Amygdala (tissue), 56 donors: ENCODE measurements at places on chromosomes 6 and 20.

- no peak for DNase-seq
These were observed 25.7 kb upstream of the TCFL5 start for GRCh38 chr20:62887152-62887859.

- DNase-seq: no peak
These were observed 162.4 kb downstream of the ID4 start for GRCh38 chr6:19999319-20000191.

DNA sequence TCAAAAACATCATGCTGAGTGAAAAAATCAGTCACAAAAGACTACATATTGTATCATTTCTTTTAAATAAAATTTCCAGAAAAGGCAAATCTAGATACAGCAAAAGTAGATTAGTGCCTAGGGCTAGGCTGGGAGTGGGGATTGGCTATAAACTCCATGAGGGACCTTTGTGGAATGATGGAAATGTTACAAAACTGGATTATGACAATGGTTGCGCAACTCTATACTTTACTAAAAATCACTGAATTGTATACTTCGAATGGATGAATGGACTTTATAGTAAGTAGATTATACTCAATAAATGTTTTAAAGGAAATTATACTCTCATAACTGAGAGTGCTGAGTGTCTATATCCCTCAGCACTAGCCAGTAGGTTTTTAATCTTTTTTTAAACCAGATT, 4.3 kb downstream of the HMGN3 start:
- no peak for DNase-seq

DNA sequence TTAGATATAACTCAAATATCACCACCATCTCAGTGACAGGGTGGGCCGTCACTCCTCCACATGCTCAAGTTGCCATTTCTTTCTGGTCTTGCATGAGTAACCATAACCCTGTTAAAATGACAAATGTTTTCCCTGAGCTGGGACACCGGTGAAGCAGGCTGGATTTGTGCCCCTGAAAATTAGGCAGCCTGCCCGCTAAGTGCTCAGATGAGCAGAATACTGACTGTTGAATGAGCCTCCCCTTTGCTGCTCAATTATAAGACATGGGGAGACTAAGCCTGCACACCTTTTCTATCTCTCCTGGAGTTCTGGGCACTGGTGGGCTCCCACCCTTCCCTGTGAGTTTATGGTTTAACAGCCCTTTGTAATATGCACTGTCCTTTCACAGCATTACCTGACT, 161.8 kb downstream of the SLC24A3 start:
- no peak for DNase-seq

GRCh38 chr20:31870726-31871617, 538 bp downstream of the TTLL9 start:
- DNase-seq: no peak

DNA sequence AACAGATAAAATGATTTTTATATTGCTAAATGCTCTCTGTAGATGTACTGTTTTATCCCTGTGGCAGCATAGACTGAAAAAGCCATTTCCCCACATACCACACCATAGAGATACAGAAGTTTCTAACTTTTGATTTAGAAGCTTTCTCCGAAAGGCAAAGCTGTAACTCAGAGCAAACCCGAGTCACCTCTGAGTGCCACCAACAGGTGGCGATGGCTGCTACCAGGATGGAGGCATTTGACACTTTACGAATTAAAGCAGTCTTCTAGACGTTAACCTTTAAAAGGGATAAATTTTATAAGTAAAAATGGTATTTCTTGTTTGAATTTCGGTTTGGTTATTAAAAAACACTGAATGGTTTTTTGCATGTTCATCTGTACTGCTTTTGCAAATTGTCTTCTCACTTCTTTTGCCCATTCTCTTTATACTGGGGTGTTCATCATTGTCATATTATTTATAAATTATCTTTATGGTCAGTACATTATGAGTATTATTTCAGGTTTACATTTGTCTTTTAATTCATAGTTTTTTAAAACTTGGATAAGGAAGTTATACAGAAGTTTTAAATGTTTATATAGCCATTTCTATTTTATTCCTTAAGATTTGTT, 201.0 kb upstream of the CEP162 start:
- no peak for DNase-seq

GRCh38 chr6:41798901-41799558, 11.5 kb downstream of the TOMM6 start:
- no peak for DNase-seq

- DNase-seq: no peak
These were observed 614 bp upstream of the TMEM242 start for GRCh38 chr6:157323966-157324300.

DNA sequence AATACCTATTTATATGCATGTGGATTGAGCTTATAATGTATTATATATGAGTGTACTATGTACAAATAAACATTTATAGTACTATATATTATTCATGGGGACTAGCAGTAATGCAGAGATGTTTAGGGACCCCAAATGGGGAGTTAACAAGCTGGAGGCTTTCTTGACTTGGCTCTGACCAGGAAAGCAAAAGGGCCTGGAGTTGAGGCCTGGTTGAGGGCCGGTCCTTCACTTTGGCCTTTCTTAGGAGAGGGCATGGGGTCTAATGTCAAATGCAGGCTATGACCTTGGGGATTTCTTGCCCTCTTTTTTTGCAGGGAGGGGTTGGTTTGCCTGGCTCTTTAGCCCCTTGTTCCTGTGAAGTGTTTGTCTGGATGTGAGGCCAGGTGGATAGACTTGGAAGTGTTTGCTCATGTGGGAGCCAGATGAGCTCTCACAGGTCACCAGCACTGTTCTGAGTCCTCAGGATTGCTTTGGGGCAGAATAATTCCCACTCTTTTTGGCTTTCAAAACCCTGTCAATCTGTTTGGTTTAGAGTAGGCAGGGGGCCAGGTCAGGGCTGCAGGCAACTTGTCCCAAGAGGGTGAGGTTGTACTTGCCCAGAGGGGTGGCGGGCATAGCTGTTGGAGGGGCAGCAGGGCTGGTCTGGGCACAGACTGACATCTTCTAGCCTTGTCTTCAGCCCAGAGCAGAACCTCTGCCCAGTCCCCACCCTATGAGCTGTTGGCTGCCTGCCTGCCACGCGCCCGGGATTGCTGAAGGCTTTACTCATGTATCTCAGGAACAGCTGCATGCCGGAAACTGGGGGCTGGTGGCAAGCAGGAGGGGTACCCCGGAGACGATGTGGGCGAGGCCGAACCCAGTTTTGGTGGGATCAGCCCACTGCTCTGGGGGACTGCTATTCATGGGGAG, 14.6 kb downstream of the TJAP1 start:
- peak; percentile 78 for DNase-seq

- DNase-seq: peak; percentile 66
These were observed at the start of gene LRP11 for GRCh38 chr6:149863698-149864577. Gene LRP11 (minus strand): TSS chr6:149864359. CDS start chr6:149864020, 339 bp downstream.

- DNase-seq: no peak
These were observed 92.1 kb upstream of the NEDD9 start for GRCh38 chr6:11324453-11325015.

GRCh38 chr20:49850463-49851230, 38.0 kb downstream of the SLC9A8 start:
- DNase-seq: no peak

DNA sequence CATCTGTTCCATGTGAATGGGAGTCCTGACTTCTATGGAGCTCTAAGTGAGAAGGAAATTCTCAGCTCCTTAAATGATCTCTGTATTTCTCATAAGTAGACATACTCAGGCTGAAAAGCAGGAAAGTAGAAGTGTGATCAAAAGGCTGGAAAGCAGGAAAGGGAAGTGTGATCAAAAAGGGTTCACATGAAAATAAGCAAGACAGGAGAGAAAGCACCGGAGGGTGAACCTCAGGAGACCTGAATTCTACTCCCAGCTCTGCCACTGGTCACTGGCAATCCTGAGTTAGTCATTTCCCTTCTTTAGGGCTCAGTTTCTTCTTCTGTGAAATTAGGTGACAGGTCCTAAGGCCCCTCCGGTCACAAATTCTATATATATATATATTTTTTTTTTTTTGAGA, 55.5 kb upstream of the TRERF1 start:
- no peak for DNase-seq

DNA sequence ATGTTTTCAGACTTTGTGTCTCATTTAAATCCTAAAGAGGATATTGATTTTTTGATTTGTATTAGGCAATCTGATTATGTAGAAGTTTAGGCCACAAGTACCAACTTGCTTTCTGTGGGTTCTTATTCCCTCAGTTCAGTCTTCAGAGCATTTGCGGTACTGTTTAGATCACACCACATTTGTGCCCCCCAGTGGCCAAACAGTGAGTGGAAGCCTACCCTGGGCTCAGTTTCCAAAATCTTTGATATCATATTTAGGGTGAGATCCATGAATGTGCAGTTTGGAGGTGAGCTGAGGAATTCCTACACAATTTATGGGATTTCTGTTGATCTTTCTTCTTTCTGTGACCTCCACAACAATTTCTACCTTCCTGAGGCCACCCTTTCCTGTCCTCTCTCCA, 92.3 kb upstream of the FUT9 start:
- DNase-seq: no peak

DNA sequence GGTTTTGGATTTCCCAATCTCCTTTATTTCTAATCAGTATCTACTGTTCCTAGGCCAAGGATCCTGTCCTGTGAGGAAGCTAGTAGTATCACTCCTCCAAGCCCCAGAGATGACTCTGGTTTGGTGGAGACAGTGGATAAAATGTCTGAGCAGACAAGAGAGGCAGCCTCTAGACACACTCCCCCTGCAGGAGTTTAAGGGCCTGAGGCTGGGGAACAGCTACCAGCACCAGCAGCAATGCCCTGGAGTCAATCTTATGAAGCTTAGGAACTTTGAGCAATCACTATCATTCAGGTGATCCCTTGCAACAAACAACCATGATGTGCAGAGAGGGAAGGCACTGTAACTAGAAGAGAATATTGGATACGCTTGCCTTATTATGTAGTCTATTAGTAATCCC, 384.7 kb upstream of the ID4 start:
- no peak for DNase-seq

DNA sequence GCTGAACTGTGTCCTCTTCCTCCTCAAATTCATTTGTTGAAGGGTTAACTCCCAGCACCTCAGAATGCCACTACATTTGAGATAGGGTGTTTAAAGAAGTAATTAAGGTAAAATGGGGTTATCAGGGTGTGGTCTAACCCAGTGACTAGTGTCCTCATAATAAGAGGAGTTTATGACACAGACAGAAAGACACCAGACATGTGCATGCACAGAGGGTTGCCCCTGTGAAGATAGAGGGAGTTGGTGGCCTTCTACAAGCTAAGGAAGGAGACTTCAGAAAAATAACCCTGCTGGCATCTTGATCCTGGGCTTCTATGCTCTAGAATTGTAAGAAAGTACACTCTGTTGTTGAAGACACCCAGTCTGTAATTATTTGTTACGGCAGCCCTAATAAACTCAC, 24.9 kb upstream of the EDN1 start:
- DNase-seq: no peak

DNA sequence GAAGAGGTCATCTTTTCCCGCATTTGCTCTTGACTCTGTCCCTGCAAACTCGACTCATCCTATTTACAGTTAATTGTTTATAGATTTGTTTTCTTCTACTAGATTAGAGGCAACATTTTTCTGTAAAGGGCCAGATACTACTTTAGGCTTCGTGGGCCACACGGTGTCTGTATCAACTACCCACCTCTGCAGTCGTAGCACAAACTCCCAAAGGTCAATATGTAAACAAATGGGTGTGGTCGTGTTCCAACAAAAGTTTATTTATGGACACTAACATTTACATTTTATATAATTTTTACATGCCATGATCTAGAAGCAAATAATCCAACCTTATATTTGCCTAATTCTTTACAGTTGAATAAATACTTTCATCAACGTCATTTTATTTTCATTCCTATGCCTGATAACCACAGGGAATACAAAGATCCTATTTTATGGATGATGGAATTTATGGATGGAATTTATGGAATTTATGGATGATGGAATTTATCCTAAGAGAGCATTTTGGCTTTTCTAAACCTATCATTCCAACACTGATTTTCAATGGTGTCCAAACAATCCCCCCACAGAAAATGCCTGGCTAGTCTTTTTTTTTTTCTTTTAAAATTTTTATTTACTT, 232.8 kb downstream of the MYLK4 start:
- no peak for DNase-seq

DNA sequence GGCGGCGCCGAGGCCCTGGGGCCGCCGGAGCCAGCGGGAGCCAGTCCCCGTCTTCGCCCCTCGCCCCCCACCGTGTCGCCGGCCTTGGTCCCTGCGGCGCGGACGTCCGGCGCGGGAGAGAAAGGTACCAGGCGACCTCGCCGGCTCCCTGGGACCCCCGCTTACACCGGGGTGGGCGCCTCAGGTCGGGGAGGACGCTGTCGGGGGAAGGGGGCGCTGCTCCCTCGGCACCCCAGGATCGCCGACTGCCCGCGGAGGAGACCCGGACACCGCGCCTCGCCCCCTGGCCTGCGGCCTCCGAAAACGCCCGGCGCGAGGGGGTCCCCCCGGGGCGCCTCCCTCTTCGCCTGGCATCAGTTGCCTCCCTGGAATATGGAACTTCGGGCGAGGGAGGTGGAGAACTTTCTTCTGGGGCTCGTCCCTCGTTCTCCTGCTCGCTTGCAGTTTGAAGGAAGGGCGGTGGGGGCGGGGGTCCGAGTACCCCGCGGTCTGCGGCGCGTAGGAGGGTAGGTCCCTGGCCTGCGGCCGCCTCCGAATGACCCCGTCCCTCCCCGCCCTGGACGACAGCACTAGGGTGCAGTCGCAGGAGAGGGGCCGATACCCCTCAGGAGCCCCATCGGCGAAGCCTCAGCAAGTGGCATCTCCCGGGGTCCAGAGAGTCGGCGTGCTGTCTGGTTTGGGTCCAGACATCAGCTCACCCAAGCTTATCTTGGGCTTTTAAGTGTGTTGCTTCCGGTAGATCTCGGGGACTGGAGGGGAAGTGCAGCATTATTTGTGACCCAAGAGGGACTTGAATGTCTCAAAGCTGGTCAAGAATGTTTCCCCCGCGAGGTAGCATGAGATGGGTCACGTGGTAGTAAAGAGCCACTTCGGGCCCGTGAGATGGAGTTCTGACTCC, 549 bp downstream of the ANKRD6 start:
- no peak for DNase-seq

- no peak for DNase-seq
These were observed 9.4 kb upstream of the ARFGEF2 start for GRCh38 chr20:48912065-48912464.

GRCh38 chr6:35429463-35429862, 22.7 kb upstream of the FANCE start:
- no peak for DNase-seq

GRCh38 chr6:127201321-127201720, 65.3 kb upstream of the RNF146 start:
- no peak for DNase-seq

DNA sequence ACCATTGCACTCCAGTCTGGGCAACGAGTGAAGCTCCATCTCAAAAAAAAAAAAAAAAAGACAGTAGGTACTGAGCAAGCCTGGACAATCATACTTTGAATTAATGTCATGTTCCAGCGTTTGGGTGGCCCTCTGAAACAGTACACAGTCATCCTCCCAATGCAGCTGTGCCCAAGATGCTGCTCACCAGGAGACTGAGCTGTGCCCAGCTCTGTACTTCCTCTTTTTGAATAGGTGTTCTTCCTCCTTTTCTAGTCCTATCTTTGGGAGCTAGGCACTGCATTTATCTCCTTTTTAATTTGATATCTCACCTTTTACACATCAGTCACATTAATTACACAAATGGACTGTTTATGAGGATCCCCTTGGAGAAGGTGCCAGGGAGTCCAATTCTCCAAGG, 101.5 kb downstream of the RPP40 start:
- DNase-seq: no peak
